ENCODE measurements at places on chromosomes 5 and 9.

- DNase-seq: no peak
Measured at GRCh38 chr9:129810788-129811187, 7.8 kb downstream of the TOR1B start.

GRCh38 chr5:142674531-142675469, 11.1 kb downstream of the FGF1 start:
- DNase-seq: no peak

- peak; percentile 56 for DNase-seq
Measured at GRCh38 chr5:30099634-30100033, 1093.9 kb upstream of the CDH6 start.

DNA sequence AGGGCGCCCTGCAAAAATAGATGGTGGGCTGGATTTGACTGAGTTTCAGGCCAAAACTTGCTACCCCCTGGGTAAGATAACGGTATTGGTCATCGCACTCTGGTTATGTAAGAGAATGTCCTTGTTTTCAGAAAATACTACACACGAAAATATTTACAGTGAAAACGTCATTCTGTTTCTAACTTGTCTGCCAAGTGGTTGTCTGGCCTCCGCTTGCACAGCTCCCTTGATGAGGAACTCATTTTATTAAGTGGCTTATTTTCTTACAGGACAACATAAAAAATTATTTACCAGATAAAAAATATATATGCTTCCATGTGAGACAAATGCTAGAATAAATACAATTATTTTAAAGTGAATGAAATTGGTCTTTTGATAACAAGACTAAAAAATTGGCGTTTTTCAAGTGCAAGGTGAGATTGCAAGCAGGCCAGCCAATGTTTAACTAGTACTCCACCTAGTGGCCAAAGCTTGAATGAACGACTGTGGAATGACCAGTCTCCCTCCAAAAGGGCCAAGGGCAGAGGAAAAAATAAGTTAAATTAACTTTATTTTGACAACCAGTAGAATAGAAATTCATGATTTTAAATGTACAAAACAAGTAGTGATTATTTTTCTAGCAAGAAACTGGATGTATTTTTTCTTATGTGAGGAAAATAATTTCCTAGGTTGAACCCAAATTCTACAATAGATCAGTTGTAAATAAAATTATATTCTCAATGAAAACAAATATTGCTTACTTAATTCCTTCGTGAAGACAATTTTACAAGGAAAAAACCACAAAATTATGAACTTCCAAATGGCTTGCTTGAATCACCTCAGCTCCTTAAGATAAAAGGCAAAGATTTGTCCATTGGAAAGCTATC, 93.2 kb downstream of the ZFAND5 start:
- peak; percentile 74 for DNase-seq
